ENCODE measurements at places on chromosomes 7 and 10. TPM values are rescaled to one million over a fixed set of nuclear protein-coding genes. Genes with fewer than 3 reads are reported as not detected.

INMT gene
- 0.41 TPM for total RNA-seq

SLC26A5 gene
- not detected for total RNA-seq

PPP1R3A gene
- not detected for total RNA-seq

ZNF727 gene
- total RNA-seq: 2.4 TPM

BCCIP gene
- total RNA-seq: 35.9 TPM

BCL7B gene
- total RNA-seq: 6.5 TPM

GPNMB gene
- total RNA-seq: 3.7 TPM

FFAR4 gene
- not detected for total RNA-seq

HYAL4 gene
- not detected for total RNA-seq

ARID5B gene
- 19.6 TPM for total RNA-seq

BEND7 gene
- 9.8 TPM for total RNA-seq

FLNC gene
- total RNA-seq: 2.4 TPM

SLC16A9 gene
- total RNA-seq: 8.2 TPM

AQP1 gene
- 0.82 TPM for total RNA-seq

LRRC17 gene
- total RNA-seq: 15.5 TPM

ZNF679 gene
- total RNA-seq: not detected

NUTM2A gene
- 1.6 TPM for total RNA-seq

KDM7A gene
- 16.3 TPM for total RNA-seq

CFAP58 gene
- total RNA-seq: 1.2 TPM

EGFR gene
- 5.3 TPM for total RNA-seq

CTTNBP2 gene
- 34.2 TPM for total RNA-seq

LIPF gene
- total RNA-seq: not detected

FOXP2 gene
- 20.0 TPM for total RNA-seq

HOXA7 gene
- total RNA-seq: not detected

BMPR1A gene
- 46.5 TPM for total RNA-seq

NYAP1 gene
- 55.0 TPM for total RNA-seq

MACC1 gene
- total RNA-seq: 0.41 TPM

PYROXD2 gene
- 2.4 TPM for total RNA-seq

SPDYE8 gene
- under 0.01 TPM for total RNA-seq

CDC14C gene
- not detected for total RNA-seq

RBM20 gene
- 0.41 TPM for total RNA-seq

TMEM229A gene
- 1.2 TPM for total RNA-seq

LLCFC1 gene
- not detected for total RNA-seq

CFAP69 gene
- 3.3 TPM for total RNA-seq

SLC18A3 gene
- under 0.01 TPM for total RNA-seq

PRKCQ gene
- total RNA-seq: 2.0 TPM

CRPPA gene
- total RNA-seq: 9.0 TPM

ZCWPW1 gene
- 2.0 TPM for total RNA-seq

PRLHR gene
- total RNA-seq: 2.4 TPM

ANKRD61 gene
- total RNA-seq: under 0.01 TPM

SFTPD gene
- total RNA-seq: 0.41 TPM

ALKBH4 gene
- 16.7 TPM for total RNA-seq

CPN1 gene
- total RNA-seq: not detected

ANKRD30A gene
- total RNA-seq: not detected

MYL10 gene
- not detected for total RNA-seq

SFMBT2 gene
- total RNA-seq: 22.0 TPM

PSTK gene
- 9.8 TPM for total RNA-seq

SPDYE1 gene
- not detected for total RNA-seq

SFTPA2 gene
- not detected for total RNA-seq

TFPI2 gene
- 0.41 TPM for total RNA-seq

SEMA3E gene
- total RNA-seq: 28.1 TPM

GRID2IP gene
- total RNA-seq: 0.41 TPM

DMTF1 gene
- total RNA-seq: 105 TPM

MUC12 gene
- total RNA-seq: 0.41 TPM

PURB gene
- total RNA-seq: 36.7 TPM

CTBP2 gene
- total RNA-seq: 32.6 TPM

FAM185A gene
- 18.3 TPM for total RNA-seq

PRF1 gene
- not detected for total RNA-seq

Data from frontal cortex (tissue), 4 donors.